Fibroblast of the aortic adventitia (primary cell): ENCODE measurements at places on chromosomes 3 and 15.
A peak's percentile ranks its signal among the peaks of the same experiment; 100 is the strongest.

DNA sequence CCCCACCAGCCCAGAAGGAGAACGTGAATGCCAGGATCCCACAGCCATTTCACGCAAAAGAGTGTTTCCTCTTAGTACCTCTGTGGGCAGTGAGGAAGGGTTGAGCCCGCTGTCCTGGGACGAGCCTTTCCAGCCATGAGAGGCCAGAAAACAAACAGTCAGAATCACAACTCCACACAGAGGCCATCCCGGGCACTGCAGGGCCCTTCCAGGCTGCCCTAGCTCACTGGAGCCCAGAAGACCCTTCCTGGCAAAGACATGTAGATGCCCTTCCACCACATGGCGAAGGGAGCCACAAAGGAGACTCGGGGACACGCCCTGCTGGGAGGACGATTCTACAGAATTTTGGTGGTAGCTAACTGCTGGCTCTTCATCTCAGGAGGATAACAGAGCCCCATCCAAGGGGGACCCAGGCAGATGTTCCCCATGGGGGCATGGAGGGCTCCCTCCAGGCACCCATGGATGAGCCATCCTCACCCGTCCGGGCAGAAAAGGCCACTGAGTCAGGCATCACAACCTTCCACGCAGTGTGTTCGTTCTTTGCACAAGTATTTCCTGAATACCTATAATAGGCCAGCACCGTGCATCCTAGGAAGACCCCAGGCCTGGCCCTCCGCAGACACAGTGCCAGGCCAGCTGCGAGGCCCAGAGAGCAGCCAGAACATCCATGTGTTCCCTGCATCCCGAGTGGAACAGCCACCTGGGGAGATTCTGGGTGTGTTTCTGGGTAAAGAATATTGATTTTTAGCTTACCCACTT, 47.2 kb downstream of the SLC12A8 start:
- peak; percentile 76 for DNase-seq

GRCh38 chr3:129756871-129757270, 136.6 kb downstream of the TMCC1 start:
- peak; percentile 59 for DNase-seq

GRCh38 chr3:186259612-186260383, 102.2 kb downstream of the DGKG start:
- peak; percentile 59 for DNase-seq

DNA sequence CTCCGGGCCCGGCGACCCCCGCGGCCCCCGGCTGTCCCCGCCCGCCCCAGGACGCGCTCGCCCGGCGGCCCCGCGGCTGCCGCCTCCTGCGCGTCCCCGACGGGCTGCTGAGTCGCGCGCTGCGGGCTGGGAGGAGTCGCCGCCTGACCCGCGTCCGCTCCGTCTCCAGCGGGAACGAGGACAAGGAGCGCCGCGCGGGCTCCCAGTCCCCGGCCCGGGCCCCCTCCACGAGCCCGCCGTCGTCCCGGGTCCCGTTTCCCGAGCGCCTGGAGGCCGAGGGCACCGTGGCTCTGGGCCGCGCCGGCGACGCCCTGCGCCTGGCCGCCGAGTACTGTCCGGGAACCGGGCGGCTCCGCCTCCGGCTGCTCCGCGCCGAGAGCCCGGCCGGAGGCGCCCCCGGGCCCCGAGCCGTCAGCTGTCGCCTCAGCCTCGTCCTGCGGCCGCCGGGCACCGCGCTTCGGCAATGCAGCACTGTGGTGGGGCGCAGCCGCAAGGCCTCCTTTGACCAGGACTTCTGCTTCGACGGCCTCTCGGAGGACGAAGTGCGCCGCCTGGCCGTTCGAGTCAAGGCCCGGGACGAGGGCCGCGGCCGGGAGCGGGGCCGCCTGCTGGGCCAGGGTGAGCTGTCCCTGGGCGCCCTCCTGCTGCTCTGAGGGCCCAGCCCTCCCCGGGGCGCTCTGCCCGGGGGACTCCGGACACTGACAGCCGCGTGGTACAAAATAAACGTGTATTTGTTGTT, 1.5 kb downstream of the C2CD4A start:
- peak; percentile 13 for DNase-seq

DNA sequence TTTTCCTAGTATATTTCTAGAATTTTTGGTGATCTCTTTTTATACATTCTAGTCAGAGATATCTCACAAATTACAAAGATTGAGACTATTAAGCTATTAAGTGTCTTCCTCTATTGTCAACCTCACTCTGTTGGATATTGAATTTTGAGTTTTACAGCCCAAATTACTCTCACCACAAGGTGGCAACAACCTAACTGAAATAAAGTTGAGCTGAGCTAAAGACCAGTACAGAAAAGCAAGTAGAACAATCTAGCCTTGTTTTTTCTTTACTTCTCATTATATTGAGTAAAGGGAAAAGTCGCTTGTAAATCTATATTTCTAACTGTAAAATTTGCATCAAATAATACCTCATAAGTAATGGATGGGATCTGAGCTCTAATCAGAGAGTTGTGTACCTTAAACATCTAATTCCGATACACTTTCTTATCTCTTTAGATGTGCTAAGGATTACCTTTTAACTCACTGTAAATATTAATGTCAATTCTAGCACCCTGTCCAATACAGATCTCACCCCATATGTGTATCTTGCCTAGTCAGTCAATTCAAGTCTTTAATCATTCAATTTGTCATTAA, 13.6 kb upstream of the COMMD2 start:
- DNase-seq, result peak; percentile 77

DNA sequence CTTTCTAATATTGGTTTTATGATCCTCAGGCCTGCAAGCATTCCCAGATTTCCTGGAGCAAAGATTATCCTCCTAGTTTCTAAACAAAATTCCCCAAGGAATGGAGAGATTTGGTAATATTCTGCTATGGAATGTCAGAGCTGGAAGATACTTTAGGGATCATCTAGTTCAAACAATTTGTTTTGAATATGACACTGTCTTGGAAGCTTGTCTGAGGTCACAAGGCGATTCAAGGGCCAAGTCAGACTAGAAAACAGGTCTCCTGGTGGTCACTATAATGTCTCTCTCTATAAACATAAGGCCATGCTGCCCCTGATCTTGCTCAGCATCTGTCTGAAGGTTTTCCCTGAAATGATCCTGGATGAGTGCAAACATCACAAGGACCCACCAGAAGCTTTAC, 143.4 kb upstream of the BCL6 start:
- DNase-seq, result no peak

DNA sequence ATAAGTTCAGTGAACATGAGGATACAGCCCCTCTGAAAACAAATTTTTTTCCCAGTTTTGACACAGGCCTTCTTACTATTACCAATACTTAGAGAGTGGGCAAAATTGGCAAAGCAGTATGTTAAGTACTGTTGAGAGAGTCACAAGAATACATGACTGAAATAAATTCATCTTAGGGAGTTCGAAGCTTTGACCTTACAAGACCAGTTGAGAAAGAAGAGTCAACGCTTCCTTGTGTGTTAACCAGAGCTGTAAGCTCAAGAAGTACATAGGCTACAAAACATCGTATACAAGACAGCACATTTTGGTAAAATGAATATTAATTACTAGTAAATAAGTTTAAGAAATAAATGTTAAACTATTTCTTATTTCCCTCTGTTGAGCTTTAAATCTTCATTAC, 164.4 kb upstream of the RORA start:
- no peak for DNase-seq

- DNase-seq, result peak; percentile 26
Measured at GRCh38 chr3:72746430-72747411, 101.5 kb downstream of the SHQ1 start.
